ENCODE measurements at places on chromosomes 16 and 17.

- DNase-seq = no peak
Measured at GRCh38 chr17:60846175-60846574, 168.5 kb downstream of the BCAS3 start.

DNA sequence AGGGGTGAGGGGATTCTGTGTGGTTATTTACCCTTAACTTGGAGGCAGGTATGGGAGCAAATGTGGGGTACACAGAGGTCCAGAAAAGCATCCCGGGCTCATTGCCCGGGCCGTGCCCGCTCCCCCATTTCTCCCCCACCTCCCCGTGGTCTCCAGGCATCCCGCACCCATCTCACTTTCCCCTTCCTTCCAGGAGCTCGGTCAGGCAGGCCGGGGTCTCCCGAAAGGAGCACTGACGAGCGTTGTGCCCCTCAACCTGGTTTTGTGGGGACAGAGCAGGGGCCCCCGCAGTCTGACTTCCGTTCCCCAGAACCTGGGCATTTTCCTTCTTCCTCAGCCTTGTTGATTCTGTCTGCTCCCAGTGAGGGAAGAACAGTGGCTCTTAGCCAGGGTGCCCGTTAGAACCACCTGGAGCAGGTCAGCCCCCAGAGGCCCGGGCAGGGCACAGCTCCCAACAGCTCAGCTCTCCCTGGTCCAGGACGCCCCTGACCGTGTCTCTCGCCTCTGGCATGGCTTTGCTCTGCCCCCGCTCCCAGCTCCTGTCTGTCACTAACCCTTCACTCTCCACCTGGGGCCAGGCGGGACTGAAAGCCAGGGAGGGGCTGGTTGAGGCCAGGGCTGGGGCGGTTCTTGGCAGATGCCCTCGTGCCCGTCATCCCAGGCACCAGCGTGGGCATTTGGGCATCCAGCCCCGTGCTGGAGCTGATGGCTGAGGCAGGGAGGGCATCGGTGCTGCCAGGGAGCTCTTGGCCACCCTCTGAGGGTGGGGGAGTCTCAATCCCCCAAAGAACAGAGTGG lies 12.5 kb upstream of the NUDT16L1 start:
- no peak for DNase-seq

- no peak for DNase-seq
Measured at GRCh38 chr17:35068249-35068648, 4.7 kb upstream of the RFFL start.

DNA sequence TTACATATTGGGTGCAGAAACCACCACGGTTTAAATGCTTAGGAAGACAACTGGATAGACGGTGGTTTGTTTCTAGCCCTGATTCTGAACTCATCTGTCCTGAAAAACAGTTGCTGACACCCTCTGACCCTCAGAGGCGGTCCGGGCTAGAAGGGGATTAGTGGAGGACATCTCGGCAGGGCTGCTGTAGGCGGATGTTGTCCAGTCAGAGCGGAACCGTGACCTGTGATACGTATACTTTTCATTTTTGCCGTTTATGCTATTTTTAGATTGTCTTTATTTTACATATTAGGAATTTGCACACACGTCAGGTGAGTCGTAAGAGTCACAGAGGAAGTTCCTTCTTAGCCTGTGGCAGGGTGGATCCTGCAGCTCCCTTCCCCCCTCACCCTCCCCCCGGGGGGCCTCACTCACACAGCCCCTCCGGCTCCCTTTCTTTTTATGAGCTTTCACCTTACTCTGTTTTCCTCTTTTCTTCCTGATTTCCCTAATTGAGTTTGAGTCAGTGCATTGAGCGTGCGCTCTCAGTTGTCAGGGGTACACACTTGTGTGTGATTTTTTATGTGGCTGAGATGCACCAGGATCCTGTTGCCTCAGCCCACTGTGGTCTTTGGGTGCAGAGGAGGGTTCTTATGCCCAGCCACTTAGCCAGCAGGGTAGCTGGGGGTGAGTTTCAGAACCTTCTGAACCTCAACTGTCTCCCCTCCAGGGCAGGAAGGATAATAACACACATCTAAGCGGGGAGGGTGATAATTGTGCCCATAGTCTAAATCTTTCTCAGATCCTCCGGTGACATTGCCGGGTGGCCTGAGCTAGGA lies 211.1 kb upstream of the CHMP6 start:
- peak; percentile 32 for DNase-seq

- no peak for DNase-seq
Measured at GRCh38 chr16:50616883-50617645, 64.0 kb downstream of the SNX20 start.

Data from GF-D8 (cell line).